ENCODE measurements at places on chromosomes 5 and 9.
A peak's percentile ranks its signal among the peaks of the same experiment; 100 is the strongest.

GRCh38 chr5:138975098-138975847 lies 100.1 kb upstream of the LRRTM2 start:
- DNase-seq, result no peak

- no peak for DNase-seq
Measured at GRCh38 chr9:88272986-88273385, 115.3 kb upstream of the SPIN1 start.

- no peak for DNase-seq
Measured at GRCh38 chr5:95647886-95648860, 1.6 kb downstream of the RFESD start.

- no peak for DNase-seq
Measured at GRCh38 chr9:35198191-35198590, 36.4 kb downstream of the UNC13B start.

GRCh38 chr5:112584781-112585180 lies 152.9 kb upstream of the APC start:
- DNase-seq, result no peak

DNA sequence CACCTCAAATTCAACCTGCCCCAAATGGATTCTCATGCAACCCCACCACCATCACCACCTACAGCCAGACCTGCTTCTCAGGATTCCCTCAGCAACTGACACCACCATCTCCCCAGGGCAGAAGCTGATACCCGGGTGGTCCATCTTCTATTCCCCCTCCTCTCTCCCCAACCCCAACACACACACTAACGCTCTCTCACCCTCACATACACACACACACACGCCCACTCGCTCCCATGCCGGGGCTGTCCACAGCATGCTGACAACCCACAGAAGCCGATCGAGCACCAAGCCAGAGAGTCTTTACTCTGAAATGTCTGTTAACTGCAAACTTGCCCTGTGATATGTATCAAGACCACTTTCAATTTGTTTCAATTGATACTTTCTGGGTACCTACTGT lies 28.4 kb downstream of the B4GALT1 start:
- DNase-seq, result no peak

DNA sequence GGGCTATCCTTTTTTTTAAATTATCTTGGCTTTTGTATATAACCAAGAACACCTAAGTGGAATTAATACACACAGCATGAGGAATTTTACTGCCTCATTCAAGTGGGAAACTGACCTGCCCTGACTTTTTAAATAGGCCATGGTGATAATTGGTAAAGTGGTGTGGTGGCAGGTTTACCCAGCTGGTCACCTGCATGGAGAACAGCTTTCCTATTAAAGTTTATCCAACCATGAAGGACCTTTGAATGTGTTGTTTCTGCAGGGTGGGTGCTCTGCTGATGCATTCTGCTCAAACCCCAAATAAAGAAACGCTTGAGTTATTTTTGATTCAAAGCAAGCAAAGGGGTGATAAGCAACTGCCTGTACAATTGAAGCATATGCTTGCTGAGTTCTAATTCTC lies 261.0 kb upstream of the GRIN3A start:
- no peak for DNase-seq

- no peak for DNase-seq
Measured at GRCh38 chr9:95268681-95269080, 48.8 kb downstream of the FANCC start.

DNA sequence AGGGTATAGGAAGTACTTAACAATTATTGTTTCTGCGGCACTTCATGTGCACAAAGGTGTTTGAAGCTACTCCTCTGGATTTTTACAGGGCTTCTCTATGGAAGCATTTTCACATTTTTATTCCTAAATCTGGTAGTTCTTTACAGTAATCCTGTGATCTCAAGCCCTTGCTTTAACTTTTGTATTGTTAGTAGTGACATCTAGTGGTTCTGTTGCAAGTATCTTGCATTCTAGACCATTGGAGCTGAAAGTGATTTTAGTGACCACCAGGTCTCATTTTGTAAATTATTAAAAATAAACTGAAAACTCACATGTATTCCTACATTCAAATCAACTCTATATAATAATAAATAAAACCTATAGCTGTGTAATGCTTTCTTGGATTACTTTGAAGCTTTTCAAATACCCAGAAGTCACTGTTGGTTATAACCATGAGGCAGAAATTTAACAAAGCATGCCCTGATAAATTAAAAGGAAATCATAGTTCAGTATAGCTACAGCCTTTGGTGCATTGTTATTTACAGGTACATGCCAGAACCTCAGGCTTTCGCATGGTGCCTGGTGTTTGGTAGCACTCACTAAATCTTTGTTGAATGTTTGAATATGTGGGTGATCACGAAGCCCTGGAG lies 18.9 kb downstream of the RPS23 start:
- DNase-seq, result no peak

- peak; percentile 8 for DNase-seq
Measured at GRCh38 chr5:56269216-56269927, 36.2 kb upstream of the ANKRD55 start.

GRCh38 chr9:82880336-82881050 lies 182.4 kb downstream of the RASEF start:
- DNase-seq, result no peak

GRCh38 chr5:135059000-135059923 lies 25.2 kb upstream of the PITX1 start:
- DNase-seq, result no peak

- no peak for DNase-seq
Measured at GRCh38 chr9:134547161-134548100, 94.2 kb upstream of the COL5A1 start.

GRCh38 chr5:90111364-90112032 lies 298.1 kb downstream of the CETN3 start:
- DNase-seq, result no peak

GRCh38 chr9:111013707-111014106 lies 24.6 kb downstream of the LPAR1 start:
- no peak for DNase-seq

DNA sequence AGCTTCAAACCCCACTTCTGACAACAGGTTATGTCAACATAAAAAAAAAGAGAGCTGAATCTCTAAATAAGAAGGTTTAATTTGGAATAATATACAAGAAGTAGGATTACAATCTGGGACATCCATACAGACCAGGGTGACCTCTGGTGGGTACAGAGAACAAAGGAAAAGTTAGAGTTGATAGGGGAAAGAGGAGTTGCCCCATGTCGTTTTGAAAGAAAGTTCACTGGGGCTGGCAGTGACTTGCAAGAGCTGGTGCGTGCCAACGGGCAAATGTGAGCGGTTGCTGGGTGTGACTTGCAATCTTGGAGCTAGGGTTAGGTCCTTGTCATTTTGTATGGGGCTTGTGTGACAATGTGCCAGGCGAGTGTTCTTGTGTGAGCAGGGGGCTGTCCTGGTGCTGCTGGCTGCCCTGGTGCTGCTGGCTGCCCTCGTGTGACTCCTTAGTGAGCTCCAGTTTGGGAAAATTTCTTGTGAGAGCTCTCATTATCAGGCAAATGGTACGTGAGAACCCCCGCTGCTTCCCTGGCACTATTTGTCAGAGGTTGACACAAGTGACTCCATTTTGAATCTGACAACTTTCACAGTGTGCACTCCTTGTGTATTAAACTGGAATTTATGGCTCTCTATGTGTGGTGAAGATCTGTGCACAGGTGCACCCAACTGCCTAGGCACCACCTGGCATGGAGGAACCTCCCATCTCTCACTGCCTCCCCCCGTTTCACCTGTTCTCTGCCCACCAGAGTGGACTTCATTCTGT lies 69.8 kb downstream of the UBE2QL1 start:
- DNase-seq, result no peak

- DNase-seq, result no peak
Measured at GRCh38 chr5:34008802-34009201, 952 bp upstream of the AMACR start.

DNA sequence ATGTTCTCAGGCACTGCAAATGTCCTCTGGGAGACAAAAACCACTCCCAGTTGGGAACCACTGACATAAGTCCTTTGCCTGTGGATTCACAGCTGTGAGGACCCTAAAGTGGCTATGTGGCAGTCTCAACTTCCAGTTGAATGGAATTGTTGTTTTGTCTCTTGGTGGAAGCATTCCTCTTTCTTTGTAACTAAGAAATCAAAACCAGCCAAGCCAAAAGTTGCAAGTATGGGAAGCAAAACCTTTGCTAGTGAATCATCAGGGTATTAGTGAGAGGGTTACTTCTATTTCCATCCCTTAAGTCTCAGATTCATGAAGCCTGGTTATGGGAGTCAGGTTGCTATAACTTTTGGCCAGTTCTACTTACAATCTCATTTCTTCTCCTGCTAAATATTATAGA lies 49.8 kb upstream of the RPS23 start:
- no peak for DNase-seq

GRCh38 chr9:125785248-125785751 lies 38.1 kb downstream of the PBX3 start:
- DNase-seq, result peak; percentile 7

DNA sequence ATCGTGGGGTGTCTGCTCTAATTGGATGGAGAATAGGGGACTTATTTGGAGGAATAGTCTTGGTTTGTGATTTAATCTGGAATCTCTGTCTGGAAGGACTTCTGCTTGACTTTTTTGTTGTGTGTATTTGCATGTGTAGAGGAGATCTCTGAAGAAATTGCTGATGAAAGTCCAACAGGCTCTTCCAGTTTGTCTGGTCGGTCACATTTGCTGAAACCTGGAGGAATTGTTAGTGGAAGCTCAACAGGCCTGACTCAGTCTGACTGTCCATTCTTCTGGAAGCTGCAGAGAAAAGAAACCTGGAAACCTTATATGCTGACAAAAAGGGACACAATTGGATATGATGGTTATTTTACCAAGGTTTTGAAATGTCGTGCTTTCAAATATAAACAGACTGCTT lies 33.4 kb upstream of the TENT2 start:
- no peak for DNase-seq

- no peak for DNase-seq
Measured at GRCh38 chr9:85417674-85418073, 324.1 kb downstream of the AGTPBP1 start.

DNA sequence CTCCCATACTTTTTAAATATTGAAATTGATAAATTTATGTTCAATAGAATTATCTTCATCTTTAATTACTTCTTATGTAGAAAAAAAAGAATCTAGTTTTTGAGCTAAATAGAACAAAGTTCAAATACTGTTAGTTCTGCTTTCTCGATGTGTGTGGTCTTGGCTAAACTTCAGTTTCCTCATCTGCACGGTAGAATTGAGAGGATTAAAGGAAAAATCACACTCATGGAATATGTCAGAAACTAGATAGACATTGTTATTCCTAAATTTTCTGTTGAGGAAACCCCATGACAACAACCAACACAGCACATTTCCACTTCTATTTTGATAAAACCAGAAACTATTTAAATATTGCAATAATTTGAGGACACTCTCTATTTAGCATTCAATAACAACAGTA lies 100.3 kb downstream of the MUSK start:
- DNase-seq, result no peak

DNA sequence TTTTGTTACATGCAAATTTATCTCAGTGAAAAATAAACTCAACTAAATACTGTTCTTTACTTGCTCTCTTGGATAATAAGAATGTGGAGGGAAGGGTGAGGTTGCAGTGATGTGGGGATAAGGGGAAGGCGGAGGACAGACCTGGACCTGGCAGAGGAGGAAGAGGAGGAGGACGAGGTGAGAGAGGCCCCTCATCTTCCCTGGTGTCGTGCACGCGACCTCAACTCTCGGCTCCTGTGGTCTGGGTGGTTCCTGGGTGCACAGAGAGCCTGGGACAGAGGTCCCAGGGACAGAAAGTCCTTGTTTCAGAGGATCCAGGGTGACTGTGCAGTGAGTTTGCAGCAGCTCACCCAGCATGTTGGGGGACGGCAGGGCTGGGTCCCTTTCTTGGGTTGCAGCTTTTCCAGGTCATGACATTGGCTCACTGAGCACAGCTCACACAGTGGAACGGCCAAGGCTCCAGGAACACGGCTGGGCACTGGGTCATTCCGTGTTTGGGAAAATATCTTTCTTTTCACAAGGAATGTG lies 37.7 kb upstream of the LPCAT1 start:
- DNase-seq, result no peak

DNA sequence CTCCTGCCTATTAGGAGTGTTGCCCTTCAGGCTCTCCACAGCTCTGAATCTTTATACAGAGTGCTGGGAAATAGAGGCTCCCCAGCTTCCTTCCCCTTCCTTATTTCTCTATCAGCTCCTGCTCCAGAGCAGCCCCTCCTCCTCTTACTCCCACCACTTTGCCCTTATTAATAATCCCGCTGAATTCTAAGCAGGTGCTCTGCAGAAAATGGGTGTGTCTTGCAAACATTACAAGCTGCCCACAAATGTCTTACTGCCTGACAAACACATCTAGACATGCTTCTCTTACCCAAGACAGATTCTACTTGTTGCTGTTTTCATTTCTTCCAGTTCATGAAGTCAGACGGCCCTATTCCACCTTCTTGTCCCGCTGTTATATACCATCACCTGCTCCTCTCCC lies 6.4 kb downstream of the PHF24 start:
- DNase-seq, result no peak

DNA sequence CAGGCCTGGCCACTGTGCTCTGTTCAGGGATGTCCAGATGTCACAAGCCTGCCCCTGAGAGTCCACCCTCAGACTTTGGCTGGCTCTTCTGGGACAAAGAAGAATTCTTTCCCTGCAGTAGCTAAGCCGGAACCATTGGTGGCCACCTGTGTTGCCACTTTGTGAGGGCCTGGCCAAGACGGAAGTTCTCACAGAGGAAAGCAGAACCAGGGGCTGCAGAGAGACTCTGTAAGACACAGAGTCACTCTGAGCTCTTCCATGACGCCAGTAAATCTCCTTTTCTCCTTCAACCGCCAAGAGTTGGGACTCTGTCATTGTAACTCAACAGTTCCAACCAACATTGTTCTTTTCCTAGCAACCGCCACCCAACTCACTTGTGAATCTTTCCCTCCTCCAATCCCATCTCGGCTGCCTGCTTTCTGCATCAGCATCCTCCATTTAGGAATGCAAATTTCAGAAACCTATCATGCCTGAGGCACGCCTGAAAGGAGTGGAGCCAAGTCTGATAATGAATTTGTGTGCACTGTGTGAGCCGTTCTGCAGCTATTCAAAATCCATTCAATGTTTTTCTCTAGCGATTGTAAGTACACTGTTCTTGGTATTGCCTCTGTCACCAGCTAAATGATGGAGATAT lies 37.8 kb upstream of the ATP6V1G1 start:
- no peak for DNase-seq

DNA sequence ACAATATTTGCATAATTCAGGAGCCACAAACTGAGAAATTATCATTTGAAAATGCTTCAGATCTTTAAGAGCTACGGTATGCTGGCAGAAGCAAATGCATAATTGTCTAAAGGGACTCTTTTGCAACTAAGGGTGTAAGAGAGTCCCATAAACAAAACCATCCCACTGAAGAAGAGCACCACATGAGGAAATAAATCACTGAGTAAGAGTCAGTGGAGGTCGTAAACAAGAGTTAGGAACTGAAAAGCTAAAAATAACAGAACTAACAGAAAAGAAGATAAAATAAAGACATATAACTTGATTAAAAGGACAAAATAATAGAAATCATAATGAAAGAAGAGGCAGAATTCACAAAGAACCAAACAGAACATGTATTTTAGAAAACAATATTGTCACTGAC lies 3.5 kb upstream of the SMC2 start:
- no peak for DNase-seq

DNA sequence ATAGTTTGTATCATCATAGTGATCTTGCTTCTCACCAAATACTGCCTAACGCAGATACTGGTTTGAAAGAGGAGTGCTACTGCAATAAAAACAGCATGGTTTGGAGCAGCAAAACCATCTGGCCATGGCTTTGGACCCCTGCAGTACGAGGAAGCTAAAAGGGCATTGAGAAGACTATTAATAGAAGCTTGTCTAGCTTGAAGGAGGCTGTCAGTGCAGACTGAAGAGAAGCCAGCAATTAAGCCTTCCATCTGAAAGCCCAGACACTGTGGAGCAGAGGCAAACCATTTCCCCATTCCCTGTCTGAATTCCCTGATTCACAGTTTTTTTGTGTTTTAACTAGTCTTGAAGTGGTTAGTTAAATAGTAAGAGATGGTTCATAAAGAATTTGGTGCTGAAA lies 281.6 kb downstream of the PTPRD start:
- DNase-seq, result no peak
